Stimulated activated CD4-positive, alpha-beta T cell treated with anti-CD3 and anti-CD28 coated beads, Interleukin-2, amount 100 ng/mL, for 24 hours (primary cell): ENCODE measurements at places on chromosomes 2 and 18.

- DNase-seq: no peak
Observed at GRCh38 chr18:38646296-38646695, 1080.7 kb upstream of the CELF4 start.

DNA sequence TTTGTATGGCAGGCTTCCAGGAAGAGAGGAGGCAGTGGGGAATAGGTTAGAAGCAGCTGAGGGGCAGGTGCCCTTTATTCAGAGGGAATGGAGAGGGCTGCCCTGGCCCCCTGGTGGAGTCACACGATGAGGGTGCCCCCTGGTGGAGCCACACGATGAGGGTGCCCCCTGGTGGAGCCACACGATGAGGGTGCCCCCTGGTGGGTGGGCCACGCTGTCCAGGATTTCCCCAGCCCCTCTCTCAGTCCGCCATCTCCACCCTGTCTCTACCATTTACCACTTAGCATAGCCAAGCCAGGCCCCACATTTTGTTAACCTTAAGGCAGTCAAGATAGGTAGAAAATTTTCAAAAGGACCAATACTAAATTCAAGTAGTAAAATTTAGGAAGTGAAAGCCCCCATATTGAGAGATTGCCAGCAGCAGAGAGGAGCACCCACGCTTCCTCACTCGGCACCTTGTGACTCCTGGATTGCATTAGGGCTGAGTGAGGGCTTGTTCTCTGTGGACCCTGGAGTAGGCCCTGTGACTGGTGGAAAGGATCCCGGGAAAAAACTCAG is 10.4 kb upstream of the FAM228A start:
- peak; percentile 43 for DNase-seq

GRCh38 chr18:48335829-48336228 is 73.4 kb downstream of the ZBTB7C start:
- DNase-seq: no peak

GRCh38 chr2:212926940-212927339 is 224.5 kb downstream of the IKZF2 start:
- no peak for DNase-seq
